ENCODE measurements at places on chromosomes 4 and X.

- DNase-seq = no peak
Observed at GRCh38 chr4:25921922-25922321, 7.9 kb downstream of the SMIM20 start.

GRCh38 chr4:63904201-63904600 is 505.0 kb downstream of the TECRL start:
- no peak for DNase-seq

DNA sequence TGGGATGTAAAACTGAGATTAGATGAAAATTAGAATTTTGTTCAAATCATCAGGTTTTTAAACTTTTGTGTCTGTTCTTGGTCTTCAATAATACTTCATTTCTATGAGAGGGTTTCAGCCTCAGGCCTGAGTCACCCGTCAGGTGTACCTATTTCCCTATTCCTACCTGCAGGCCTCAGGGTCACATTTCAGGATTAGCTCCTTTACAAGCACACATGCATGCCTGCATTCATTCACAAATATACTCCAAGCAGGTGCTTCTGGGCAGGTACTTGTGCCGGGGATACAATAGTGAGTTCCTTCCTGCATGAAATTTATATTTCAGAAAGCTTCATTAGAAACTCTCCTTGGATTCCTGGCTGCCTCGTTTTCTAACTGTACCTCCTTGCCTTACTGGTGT is 114.9 kb downstream of the SHISA3 start:
- no peak for DNase-seq

GRCh38 chr4:74230902-74231499 is 73.1 kb downstream of the MTHFD2L start:
- DNase-seq = peak; percentile 87

- peak; percentile 69 for DNase-seq
Observed at GRCh38 chr4:78788007-78788889, 12.1 kb downstream of the BMP2K start.

DNA sequence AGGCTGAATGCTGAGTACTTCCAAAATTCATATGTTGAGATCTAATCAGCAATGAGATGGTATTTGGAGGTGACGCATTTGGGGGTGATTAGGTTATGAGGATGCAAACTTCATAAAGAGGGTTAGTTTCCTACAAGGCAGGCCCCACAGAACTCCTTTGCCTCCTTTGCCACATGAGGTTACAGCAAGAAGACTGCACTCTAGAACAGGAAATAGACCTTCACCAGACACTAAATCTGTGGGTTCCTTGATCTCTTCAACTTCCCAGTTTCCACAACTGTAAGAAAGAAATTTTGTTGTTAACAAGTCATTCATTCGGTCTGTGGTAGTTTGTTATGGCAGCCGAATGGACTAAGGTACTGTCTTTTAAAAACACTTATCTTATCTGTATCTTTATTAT is 681.9 kb upstream of the HS3ST1 start:
- DNase-seq = no peak

GRCh38 chr4:77219266-77219665 is 62.3 kb downstream of the CCNG2 start:
- no peak for DNase-seq

- DNase-seq = no peak
Observed at GRCh38 chr4:8290701-8290970, 21.1 kb downstream of the HTRA3 start.

- DNase-seq = no peak
Observed at GRCh38 chr4:86967073-86967472, 32.3 kb downstream of the AFF1 start.

DNA sequence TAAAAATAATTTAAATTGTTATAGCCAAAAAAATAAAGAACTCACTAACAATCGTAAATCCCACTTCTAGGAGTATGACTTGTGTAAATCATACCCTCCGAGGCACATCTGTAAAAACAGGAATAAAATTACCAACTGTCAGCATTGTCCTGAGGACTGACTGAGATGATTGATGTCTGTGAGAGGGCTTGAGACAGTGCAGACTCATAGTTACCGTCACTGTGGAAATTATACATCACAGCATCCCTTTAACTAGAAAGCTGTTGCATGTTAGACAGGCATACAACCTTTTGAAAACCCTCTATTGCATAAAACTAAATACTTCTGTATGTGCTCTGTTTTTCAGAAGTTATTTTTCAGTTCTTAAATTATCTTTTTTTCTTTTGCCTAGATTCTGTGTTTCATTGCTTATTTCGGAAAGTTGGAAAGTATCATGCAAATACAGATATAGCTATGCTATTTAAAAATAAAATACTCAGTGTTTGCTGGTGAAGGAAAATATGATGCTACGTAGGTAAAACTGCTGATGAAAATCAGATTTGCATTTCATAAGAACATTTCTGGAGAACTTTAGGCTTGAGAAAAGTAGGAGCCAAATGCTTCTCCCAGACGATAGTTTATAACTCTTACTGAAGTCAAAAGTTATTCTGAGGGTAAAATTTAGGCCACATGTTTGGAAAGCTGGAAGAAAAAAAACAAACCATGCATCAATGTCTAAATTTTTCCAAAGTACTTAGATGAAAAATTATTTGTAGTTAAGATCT is 13.6 kb upstream of the RBPJ start:
- DNase-seq = no peak

Data from kidney tubule cell (primary cell).